ENCODE measurements at places on chromosomes 2 and 18.

DNA sequence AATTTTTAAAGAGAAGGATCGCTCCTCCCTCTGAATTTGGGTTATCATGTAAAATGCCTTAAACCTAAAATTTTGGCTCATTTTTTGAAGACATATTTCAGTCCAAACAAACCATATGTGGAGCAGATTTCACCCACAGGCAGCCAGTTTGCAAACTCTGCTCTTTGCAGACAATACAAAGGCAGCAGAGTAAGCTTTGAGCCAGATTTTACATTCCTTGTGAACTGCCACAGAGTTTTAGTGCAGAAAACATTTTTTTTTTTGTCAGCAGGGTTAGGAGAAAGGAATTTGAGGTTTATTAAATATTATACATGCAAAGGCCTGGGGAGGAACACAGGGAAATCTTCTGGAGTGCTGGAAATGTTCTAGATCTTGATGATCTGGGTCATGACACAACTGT is 171.9 kb upstream of the FN1 start:
- H3K27ac ChIP-seq, result no peak overlapping the region
- no peaks in the 10 kb centered on the region for H3K27me3 ChIP-seq
- H3K36me3 ChIP-seq, result no peaks in the 10 kb centered on the region
- no peak overlapping the region for H3K4me3 ChIP-seq

DNA sequence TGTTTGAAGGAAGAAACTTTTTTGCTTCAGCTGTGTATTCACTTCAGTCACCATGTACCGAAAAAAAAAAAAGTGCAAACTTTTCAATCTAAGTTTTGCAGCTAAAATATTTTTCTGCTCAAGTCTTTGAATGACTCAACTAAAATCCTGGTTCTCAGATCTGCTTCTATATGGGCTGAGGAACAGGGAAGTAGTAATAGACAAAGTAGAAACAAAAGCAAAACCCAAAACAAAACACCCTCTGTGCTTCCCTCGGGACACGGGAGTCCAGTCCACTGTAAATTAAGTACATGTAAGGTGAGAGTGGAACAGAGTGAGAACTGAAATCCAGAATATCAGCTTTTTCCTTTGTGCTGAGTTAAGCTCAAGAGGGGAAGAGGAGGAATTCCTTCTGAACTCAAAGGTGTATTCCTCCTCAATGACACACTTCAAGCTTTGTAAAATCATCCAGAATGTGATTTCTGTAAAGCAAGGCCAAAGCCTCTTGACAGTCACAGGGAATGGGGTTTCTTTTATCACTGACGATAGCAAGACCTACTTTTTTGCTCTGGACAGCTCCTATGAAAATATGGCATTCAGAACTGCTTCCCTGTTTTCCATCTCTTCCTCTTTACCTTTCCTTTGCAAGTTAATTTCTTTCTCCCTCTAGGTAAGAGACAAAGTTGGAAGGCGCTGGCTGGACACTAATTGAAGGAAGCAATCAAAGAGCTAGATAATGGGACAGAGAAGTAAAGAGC is 433.5 kb upstream of the MMADHC start:
- no peaks in the 10 kb centered on the region for H3K27me3 ChIP-seq
- H3K4me1 ChIP-seq, result no peaks in the 10 kb centered on the region
- no peak for DNase-seq
- no peaks in the 10 kb centered on the region for H3K36me3 ChIP-seq
- H3K27ac ChIP-seq, result no peak overlapping the region
- no peak overlapping the region for H3K4me3 ChIP-seq

- H3K36me3 ChIP-seq, result peaks cover 1% of the 10 kb centered on the region
- DNase-seq, result no peak
- H3K4me3 ChIP-seq, result no peak overlapping the region
- H3K4me1 ChIP-seq, result no peaks in the 10 kb centered on the region
- H3K27ac ChIP-seq, result no peak overlapping the region
These were observed 134.0 kb downstream of the CTIF start for GRCh38 chr18:48672671-48673340.

DNA sequence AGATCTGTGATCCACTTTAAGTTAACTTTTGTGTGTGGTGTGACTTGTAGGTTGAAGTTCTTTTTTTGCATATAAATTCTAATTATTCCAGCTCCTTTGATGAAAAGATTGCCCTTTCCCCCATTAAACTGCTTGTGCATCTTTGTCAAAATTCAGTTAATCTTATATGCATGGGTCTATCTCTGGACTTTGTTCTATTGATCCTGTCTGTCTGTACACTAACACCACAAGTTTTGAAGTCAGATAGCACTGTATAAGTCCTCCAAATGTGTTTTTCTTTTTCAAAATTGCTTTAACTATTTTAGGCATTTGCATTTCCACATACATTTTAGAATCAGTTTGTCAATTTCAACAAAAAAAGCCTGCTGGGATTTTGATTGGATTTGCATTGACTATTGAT is 137.6 kb downstream of the BCL11A start:
- H3K27me3 ChIP-seq, result no peaks in the 10 kb centered on the region
- DNase-seq, result no peak
- no peaks in the 10 kb centered on the region for H3K36me3 ChIP-seq
- no peak overlapping the region for H3K4me3 ChIP-seq
- no peak overlapping the region for H3K27ac ChIP-seq

DNA sequence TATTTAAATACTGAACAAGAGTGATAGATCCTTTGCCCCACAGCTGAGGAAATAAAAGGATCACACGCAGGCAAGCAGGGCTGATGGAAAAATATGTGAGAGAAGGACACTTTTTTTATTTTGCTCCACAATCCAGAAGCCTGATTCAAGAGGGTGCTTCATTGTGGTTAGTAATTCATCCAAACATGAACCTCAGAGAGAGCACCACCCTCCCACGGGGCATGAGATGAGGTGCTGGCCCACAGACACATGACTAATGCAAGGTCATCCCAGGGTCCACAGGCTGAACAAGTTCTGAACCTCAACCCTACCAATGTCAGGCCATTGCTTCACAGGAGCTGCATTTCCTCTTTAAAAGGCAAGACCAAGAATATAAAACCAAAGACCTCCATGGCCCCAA is 239.6 kb downstream of the MREG start:
- H3K36me3 ChIP-seq, result no peaks in the 10 kb centered on the region
- DNase-seq, result no peak
- H3K27me3 ChIP-seq, result no peaks in the 10 kb centered on the region

DNA sequence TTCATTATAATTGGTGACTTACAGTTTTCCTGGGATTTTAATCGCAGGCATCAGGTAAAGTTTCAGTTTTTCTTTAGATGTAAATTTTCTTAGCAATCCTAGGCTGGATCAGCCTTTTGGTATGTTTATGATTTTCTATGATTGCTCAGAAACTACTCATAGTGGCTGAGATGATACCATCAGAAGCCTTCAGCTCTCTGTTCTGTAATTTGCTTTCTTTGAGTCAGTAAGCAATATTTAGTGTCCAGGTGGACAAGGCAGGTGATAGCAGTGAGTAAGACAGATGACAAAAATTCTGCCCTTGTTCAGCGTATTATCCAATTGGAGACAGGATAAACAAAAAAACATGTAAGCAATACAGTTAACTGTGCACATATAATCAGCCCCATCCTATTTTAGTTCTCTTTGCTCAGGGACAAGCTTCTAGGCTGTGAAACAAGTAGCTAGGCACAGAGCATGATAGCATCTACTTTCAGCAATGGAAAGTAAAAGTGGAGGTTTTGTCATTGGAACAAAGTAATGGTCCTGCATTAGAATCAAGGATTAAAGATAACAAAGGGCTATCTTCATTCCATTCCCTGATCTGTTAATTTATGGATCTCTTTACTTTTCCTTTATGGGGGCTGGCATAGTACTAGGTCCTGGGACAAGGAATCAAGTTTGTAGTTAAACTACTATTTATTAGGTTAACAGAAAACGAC is 100.8 kb downstream of the EPC2 start:
- no peaks in the 10 kb centered on the region for H3K27me3 ChIP-seq
- peak; percentile 71 for DNase-seq
- no peaks in the 10 kb centered on the region for H3K36me3 ChIP-seq
- no peak overlapping the region for H3K27ac ChIP-seq
- peaks cover 8% of the 10 kb centered on the region for H3K4me1 ChIP-seq

DNA sequence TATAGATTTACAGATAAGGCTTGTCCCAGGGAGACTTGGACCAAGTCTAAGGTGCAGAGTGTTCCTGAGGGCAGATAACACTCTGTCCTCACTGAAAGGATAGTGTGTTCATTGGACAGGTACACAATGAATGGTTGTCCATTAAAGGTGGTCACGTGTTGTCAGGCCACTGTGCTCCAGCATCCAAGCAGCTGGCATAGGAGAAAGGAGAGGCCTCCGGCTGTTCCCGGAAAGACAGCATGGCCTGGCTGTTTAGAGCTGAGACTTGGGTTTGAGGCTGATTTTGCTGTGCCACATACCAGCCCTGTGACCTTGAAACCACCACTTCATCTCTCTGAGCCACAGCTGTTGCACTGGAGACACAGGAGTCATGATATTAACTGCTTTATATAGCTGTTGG is 19.6 kb upstream of the SULT1C3 start:
- no peaks in the 10 kb centered on the region for H3K4me1 ChIP-seq
- H3K36me3 ChIP-seq, result no peaks in the 10 kb centered on the region
- H3K4me3 ChIP-seq, result no peak overlapping the region
- H3K27me3 ChIP-seq, result no peaks in the 10 kb centered on the region
- DNase-seq, result no peak

- H3K27ac ChIP-seq, result no peak overlapping the region
- no peak for DNase-seq
- H3K27me3 ChIP-seq, result no peaks in the 10 kb centered on the region
- H3K4me1 ChIP-seq, result no peaks in the 10 kb centered on the region
These were observed 14.4 kb upstream of the ZFP36L2 start for GRCh38 chr2:43240766-43241150.

GRCh38 chr2:181829230-181829629 is 62.3 kb upstream of the ITPRID2 start:
- no peaks in the 10 kb centered on the region for H3K36me3 ChIP-seq
- DNase-seq, result no peak
- no peaks in the 10 kb centered on the region for H3K4me1 ChIP-seq
- H3K27ac ChIP-seq, result no peak overlapping the region

GRCh38 chr2:71457923-71458322 is 4.6 kb downstream of the DYSF start:
- peaks cover 25% of the 10 kb centered on the region for H3K4me1 ChIP-seq
- no peak overlapping the region for H3K4me3 ChIP-seq
- no peak for DNase-seq
- no peaks in the 10 kb centered on the region for H3K27me3 ChIP-seq
- H3K36me3 ChIP-seq, result no peaks in the 10 kb centered on the region

DNA sequence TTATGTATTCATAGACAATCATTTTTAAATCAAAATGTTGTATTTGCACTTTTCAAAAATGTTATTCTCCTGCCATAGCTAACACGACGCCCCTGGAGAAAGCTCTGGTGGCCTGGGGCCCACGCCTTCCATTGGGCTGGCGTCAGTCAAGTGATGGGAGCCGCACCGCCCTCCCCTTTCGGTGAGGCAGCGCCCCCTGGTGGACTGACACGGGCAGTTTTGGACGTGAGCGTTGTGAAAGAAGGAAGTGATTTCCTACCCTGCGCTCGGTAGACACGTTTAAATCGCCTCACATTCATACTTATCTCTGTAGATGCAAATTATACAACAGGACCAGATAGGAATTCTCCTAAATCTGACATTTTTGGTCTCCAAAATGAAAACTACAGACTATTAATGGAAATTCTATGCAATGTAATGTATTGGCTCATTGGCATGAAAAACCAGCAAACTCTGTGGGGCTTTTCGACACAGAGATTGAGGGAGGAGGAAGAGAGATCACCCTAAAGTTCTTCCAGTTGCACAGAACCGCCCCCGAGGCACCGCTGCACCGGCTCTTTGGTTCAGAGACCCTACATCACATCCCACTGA is 326.2 kb upstream of the SOX11 start:
- no peaks in the 10 kb centered on the region for H3K36me3 ChIP-seq
- no peak overlapping the region for H3K27ac ChIP-seq
- H3K27me3 ChIP-seq, result no peaks in the 10 kb centered on the region
- no peaks in the 10 kb centered on the region for H3K4me1 ChIP-seq
- DNase-seq, result peak; percentile 84

DNA sequence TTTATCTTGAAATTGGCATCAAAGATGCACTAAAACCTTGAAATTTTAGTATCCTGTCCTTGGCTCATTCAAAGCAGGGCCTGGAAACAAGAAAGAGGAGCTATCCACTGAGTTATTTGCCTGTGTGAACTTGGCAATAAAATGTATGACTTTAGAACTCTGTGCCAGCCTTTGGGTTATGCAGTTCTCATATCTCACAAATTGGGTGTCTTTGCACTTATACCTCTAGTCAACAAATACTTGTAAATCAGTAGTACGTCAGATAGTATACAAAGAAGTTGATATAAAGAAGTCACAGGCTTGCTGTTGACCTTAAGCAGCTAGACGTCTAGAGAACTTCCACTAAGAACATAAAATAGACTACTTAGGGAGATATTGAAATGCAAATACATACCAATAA is 1331.9 kb downstream of the DPP10 start:
- no peak overlapping the region for H3K4me3 ChIP-seq
- H3K27me3 ChIP-seq, result no peaks in the 10 kb centered on the region
- no peak overlapping the region for H3K27ac ChIP-seq
- H3K36me3 ChIP-seq, result no peaks in the 10 kb centered on the region
